CD4-positive, CD25-positive, alpha-beta regulatory T cell (primary cell): ENCODE measurements at places on chromosomes 6 and 20. TPM values are rescaled to one million over a fixed set of nuclear protein-coding genes. Genes with fewer than 3 reads are reported as not detected.

The IL17F gene
- 0.64 TPM for total RNA-seq

The FNDC1 gene
- total RNA-seq = not detected

The LPA gene
- total RNA-seq = not detected

The MATN4 gene
- not detected for total RNA-seq

The WFDC5 gene
- total RNA-seq = not detected

The SAMD10 gene
- 14.3 TPM for total RNA-seq

The TRIM27 gene
- total RNA-seq = 23.5 TPM
